ENCODE measurements at places on chromosomes 5 and 9.

DNA sequence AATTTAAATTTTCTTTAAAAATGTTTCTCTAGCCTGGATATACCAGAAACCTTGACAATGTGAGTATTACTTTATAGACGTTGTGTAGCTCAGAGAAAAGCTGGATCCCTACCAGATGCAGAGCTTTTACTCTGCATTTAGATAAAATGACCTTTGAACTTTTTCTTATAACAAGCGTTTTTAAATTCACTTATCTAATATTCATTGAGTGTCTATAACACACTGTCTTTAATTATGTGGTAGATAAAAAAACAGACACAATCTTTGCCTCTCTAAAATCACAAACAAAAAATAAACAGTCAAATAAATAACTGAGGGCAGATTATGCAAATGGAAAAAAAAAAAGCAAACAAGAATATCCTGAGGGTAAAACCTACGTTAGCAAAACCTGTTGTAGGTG, 773.6 kb downstream of the CDH12 start:
- DNase-seq = no peak

- DNase-seq = peak; percentile 77
These were observed 199.1 kb downstream of the NNT start for GRCh38 chr5:43802119-43802518.

DNA sequence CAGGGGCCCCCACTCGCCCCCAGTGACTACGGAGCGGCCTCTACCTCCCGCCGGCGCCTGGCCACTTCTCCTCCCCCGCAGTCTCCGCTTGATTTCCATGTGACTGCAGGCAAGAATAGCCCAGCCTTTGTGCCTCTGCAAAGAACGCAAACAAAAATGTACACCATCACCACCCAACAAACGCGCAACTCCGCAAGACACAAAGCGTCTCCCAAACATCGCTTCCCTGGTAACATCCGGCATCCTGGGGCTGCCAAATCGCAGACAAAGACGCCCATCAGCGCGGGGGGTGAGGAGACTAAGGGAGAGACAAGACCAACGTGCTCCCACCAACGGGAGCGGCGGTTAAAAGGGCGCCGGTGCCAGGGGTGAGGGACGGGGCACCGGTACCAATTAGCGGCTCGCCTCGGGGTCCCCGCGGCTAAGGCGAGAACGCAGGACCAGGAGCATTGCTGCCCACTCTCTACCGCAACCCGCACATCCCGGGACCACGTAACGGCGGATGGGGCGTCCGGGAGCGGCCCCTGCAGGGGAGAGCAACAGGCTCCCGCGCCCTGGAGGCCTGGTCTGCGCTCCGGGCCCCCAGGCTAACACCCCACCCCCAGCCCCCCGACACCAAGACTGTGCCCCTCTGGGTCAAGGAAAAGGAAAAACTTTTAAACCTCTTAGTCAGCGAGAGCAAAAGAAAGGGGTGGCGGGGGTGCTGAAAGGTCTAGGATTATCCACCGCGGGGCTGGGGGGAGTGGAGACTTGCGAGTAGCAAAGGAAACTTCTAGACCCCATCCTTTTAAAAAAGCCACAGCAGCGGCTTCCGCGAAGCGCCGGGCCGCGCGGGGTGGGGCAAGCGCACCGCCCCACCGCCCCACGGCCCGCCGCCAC, 885 bp downstream of the MPDZ start:
- DNase-seq = peak; percentile 78

- no peak for DNase-seq
These were observed 44.0 kb downstream of the TMOD1 start for GRCh38 chr9:97545486-97545885.

- peak; percentile 50 for DNase-seq
These were observed 24.8 kb upstream of the DENND1A start for GRCh38 chr9:123954518-123955280.

DNA sequence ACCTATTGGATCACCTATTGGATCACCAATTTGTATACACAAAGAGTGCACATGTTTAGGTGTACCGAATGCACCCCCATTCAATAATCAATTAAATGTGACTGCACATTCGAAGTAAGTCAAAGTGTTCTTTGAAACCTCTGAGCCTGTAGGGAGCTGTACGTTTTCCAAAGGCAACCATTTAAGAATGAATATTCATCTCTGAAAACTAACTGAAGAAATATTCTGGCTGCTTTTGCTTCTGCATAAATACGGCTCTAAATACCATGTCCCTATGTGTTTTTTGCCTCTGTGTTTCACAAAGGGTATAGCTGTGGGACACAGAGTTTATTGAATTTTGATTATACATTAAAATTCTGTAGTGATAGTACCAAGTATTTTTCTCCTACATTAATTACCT, 95.4 kb downstream of the ITGA1 start:
- DNase-seq = no peak

- no peak for DNase-seq
These were observed 65.0 kb downstream of the MELK start for GRCh38 chr9:36637491-36638270.

GRCh38 chr5:89343666-89344065, 460.7 kb upstream of the MEF2C start:
- no peak for DNase-seq

- peak; percentile 38 for DNase-seq
These were observed at the start of gene IL12B for GRCh38 chr5:159330131-159330800. TSS of gene IL12B (minus strand) at chr5:159330487. CDS start at chr5:159326782, 3,705 bp downstream.

- DNase-seq = peak; percentile 36
These were observed 81.8 kb downstream of the NLN start for GRCh38 chr5:65803699-65804391.

DNA sequence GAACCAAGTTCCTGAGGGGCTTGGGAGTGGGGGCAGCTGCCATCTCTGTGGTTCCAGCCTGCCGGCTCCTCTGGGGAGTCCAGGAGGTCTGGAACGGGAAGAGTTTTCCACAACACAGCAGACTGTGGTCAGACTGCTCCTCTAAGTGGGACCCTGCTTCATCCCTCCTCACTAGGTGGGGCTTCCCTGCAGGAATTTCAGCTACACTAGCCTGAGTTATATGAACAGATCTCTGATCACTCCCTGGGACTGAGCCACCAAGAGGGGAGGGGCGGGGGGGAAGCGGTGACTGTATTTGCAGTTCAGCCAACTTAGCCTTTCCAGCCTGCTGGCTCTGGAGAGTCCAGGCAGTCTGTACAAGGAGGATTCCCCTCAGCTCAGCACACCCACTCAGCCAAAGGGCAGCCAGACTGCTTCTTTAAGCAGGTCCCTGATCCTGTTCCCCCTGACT, 19.4 kb downstream of the DTWD2 start:
- DNase-seq = peak; percentile 25

GRCh38 chr9:34536685-34537084, 13.9 kb upstream of the ENHO start:
- DNase-seq = no peak

DNA sequence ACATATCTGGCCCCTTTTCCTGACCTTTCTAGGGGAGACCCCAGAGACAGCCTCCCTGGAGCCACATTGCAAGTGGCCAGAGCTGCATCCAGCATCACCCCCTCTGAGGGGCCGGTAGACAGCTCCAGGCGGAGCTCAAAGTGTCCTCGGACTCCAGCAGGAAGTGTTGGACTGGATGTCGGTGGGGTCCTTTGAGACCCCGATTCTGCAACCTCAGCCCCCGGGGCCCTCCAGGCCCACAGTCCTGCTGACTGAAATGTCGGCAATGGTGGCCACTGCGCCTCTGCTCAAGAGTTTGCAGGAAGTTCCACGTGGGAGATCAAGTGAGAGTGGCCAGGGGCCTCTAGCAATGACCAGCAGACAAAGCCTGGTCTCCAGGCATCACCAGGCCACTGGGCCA, 115.9 kb upstream of the FOXD4L5 start:
- DNase-seq = no peak

DNA sequence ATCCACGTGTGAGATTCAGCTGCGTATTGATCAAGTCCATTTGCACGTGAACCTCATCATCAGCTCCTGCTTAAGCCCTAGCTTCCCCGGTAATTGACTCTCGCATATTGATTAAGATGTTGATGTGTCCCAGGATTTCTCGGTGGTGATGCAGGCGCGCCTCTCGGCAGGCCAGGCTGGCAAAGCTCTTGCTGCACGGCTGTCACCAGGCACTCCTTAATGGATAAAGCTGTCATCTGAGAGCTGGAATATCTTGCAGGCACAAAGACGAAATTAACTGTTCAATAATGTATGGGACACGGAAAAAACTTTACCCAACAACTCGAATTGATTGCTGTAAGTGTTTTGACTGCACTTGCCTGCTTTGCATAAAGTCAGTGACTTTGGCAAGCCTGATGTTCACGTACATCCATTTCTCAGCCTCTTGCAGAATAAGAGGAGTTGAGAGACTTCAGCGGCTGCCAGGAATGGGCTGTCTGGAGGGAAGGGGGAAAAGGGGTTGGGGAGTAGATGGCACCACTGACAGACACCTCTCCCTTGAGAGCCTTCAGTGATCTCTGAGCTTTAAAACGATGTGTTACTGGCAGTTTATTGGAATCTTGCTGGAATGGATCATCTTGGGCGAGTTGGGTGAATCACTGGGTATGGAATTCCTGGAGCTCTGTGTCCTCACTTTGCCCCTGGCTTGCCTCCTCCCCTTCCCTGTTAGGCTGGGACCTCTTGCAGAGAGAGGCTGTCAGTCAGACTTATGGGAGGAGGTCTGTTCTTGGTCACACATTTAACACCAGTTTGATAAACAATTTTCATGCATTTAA, 650.3 kb downstream of the CCDC171 start:
- peak; percentile 97 for DNase-seq

DNA sequence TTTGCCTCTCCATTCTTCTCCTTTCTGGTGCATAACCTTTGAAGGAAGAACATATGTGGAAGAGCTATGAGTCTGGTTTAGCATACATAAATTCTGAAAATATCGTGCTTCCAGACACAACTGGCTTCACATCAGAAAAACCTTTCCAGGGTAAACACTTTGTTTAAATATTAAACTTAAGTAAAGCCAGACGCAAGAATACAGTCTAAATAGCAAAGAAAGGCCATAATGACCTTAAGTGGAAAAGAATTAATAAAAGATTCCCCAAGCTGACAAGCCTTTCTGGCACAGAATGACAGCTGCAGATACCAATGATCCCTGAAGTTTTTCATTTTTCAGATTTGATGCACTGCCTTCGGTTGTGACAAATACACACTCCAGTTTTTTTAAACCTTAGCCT, 13.5 kb upstream of the TSSK1B start:
- DNase-seq = no peak

Measured in fibroblast of skin of abdomen (primary cell).